ENCODE measurements at places on chromosomes 5 and 9.
A peak's percentile ranks its signal among the peaks of the same experiment; 100 is the strongest.

GRCh38 chr9:116656501-116656971 lies 30.6 kb upstream of the TRIM32 start:
- no peak for DNase-seq

- DNase-seq, result no peak
These were observed 276.3 kb downstream of the PSAT1 start for GRCh38 chr9:78573205-78573604.

DNA sequence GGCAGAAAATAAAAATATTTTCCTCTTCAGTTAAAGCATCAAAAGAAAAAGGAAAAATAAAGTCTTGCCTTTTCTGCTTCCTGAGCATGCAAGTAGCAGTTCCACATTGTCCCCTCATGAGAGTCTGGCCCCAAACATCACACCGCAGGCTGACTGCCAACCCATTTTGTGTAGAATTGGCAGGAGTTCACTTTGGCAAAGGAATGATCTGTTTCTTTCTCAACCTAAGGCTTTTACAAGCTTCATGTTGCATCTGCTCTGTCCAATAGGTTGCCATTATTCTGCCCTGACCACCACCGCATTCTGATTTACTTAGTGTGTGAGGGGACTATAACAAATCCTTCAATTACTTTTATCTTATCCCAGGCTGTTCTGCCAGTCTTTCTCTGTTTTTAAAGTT lies 249.5 kb downstream of the ISL1 start:
- no peak for DNase-seq

DNA sequence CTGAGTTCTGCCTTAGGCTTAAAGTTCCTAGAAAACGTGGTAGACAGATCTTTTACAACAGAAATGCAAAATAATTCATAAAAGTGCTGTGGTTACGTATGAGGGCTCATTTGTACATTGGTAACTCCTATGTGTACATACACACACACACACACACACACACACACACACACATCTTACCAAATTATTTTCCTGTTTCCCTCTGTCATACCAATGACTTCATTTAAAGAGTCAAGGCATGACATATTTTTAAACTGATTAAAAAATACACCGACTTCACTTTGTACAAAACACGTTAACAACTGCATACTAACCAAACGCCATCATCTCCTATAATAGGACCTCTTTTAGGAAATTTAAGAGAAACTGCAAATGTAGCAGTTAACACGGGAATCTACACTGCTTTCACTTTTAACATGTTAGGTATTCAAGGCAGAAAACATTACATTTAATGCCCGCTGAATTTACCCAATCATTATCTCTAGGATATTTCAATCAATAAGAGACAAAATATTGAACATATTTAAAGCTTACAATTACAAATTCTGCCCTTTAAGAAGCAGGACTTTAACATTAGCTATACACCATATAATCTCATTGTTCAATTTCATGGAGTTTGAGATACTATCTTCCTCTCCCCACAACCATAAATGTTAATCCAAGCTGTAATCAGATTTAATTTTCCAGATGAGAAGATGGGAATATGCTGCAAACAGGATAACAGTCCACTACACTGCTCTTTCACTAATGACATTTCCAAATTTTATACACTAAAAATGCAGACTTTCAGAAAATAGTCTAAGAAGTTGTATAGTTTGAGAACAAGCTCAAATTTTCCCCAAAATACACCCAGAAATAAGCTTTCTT lies 133.1 kb downstream of the DENND1A start:
- DNase-seq, result no peak

- DNase-seq, result no peak
These were observed 82.3 kb downstream of the SECISBP2 start for GRCh38 chr9:89400403-89401116.

DNA sequence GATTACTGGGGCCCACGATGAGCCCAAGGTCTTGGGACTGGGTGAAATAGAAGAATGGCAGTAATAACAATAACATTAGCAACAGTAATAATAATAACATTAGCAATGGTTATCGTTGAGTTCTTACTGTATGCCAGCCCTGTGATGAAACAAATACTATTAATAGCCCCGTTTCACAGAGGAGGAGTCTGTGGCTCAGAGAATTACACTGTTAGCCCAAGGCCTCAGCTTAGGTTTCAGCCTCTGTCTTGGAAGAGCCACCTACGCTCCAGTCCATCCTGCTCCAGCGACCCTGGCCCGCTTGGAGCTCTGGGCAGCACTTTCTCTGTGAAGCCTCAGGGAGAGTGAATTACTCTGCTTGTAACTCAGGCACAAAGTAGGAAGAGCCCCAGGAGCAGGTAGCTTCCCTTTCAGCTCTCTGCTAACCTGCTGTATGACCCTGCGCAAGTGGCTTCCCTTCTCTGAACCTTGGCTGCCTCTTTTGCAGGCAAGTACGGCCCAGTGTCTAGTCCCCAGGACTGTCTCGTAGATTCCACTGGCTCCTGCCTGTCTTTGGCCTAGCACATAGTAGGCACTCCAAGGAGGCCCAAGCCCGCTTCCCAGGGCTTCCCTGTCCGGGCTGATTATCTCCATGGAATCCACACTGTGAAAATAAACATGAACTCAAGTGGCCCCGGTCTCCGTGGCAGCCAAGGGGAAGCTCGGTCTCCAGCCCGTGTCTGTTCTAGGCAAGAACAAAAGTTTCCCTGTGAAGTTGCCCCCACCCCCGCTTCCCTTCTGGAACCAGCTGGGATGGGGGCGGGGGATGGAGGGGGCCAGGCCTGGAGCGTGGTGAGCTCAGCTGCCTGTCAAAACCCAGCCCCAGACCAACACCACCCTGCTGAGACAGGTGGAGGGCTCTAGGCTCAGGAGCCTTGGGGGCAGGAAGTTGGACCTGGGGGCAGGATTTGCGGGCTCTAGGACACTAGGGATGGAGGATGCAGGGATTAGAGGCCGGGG lies 26.2 kb upstream of the LMX1B start:
- DNase-seq, result peak; percentile 71

GRCh38 chr9:92299116-92299515 lies 5.6 kb upstream of the IARS1 start:
- DNase-seq, result no peak

- no peak for DNase-seq
These were observed 150.2 kb downstream of the ACTBL2 start for GRCh38 chr5:57332361-57332760.

DNA sequence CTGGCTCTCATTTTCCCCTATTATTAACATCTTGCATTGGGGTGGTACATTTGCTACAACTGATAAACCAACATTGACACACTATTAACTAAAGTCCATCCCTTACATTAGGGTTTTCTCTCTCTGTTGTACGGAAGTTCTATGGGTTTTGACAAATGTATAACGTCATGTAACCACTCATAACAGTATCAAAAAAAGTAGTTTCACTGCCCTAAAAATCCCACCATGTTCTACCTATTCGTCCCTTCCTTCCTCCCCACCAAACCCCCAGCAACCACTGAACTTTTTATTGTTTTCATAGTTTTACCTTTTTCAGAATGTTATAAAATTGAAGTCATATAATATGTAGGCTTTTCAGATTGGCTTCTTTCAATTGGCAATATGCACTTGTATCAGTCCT lies 40.1 kb downstream of the MLLT3 start:
- DNase-seq, result no peak

DNA sequence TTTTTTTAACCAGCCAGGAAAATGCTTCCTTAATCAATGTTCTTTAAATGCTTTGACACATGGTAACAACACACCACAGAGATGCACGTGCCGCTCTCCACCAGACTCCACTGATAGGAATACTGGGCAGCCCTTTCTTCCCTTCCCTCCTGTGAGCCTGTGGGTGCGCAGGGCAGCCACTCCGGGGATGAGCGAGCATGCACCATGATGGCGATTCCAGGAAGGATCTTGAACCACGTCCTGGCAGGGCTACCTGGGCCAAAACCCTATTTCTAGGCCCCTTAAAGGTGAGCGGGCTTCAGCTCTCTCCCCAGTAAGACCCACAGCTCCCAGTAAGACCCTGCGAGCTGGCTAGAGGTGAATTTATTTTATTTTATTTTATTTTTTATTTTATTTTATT lies 128.2 kb downstream of the MVB12B start:
- no peak for DNase-seq

DNA sequence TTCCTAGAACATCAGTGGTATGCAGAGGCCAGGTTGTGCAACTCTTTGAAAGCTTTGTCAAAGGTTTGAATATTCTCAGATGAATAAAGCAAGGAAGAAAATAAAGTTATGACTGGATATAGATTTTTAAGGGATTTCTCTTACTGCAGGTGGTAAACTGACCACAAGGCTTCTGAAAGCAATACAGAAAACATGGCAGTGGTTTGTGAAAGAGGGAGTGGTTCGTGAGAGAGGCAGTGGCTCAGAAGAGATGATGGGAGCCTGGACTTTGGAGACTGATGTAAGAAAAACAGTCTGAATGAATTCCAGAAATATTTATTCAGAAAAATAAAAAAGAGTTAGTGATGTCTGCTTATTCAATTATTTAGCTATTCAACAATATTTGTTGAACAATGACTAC lies 380.4 kb upstream of the CTNND2 start:
- DNase-seq, result no peak

GRCh38 chr5:132782101-132782500 lies 5.1 kb upstream of the SEPTIN8 start:
- peak; percentile 91 for DNase-seq

DNA sequence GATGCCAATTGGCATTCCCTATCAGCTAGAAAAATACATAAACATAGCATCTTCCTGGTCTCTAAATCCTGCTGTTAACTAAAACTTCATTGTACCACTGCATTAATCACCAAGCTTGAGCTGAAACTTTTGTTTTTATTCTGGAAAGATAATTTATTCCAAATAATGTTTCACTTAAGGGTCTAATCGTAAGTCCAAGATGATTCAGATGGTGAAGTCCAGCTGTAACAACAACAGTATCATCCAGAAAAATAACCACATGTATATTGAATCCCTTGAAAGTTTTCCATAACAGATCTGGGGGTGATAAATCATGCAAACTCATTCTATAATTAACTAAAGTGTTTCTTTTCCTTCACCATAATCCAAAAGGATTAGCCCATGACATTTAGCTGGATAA lies 23.9 kb downstream of the RORB start:
- DNase-seq, result no peak

- DNase-seq, result no peak
These were observed 18.6 kb upstream of the IFNB1 start for GRCh38 chr9:21096172-21096900.

DNA sequence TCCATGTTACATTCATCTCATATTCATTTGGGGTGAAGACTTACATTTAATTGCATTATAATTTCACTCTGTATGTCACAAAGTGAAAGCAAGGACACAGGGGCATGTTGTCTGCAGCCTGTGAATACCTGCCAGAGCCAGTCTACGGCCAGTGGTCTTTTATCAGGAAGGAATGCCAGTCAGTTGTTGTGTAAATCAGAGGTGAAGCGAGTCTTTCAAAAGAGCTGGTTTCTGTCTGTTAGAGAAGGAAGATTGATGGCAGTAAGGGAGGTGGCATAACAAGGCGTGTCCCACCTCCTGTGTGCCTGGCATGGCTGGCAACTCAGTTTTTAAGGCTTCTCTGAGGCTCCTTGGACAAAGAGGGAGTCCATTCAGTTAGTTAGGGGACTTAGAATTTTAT lies 18.1 kb upstream of the SYK start:
- no peak for DNase-seq

DNA sequence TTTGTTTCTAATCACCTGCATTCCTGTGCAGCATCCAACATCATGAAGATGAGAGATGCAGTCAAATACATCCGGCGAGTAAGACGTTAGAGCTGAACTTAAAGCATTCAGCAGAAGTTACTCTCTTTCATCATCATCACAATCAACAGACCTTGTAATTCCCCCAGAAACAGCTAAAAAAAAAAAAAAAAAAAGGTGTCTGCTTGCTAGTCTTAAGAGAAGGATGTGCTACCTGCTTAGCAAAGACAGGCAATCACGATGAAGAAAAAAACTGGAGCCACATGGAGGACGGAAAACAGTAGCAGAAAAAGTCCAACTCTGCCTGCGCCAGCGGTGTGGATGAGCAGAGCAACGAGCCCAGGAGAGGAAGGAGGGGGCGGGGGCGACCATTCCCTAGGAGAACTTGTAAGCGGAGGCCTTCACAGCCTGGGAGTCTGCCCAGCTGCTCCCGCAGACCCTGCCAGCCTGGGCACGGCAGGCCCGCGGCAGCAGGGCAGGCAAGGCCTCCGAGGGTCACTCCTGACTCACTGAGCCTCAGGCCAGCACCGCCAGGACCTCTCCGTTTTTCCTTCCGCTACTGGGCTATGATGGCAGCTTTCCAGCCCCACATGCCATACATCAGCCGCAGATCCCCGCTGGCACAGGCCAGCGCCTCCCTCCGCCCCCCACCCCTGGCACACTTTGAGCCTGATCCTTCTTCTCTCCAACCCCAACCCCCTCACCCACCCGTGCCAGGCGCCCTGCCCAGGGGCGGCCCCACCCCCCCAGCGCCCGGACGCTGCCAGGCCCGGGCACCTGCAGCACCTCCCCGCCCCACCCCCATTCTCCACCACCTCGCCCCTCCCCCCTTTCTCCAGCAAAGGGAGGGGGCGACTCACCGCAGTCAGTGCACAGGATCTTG lies 1.4 kb downstream of the NRG2 start:
- peak; percentile 91 for DNase-seq

GRCh38 chr5:112412346-112412745 lies 6.7 kb downstream of the EPB41L4A start:
- no peak for DNase-seq

DNA sequence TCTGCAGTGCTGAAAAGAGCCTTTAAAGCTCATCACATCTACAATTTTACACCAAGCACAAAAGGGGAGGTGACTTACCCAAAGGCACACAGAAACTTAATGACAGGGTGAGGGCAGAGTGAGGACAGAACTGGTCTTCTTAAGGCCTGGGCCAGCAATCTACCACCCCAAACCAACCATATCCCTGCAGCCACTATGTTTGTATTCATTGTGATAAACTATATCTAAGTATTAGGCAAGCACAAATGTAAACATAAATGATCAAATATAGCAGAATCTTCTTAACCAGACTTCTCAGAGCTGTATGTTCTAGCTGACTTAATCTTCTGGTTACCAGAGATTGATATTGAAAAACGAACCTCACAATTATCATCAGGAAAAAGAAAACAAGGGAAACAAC lies 47.9 kb upstream of the RNF38 start:
- no peak for DNase-seq

GRCh38 chr5:84248013-84248412 lies 136.7 kb downstream of the EDIL3 start:
- DNase-seq, result no peak

DNA sequence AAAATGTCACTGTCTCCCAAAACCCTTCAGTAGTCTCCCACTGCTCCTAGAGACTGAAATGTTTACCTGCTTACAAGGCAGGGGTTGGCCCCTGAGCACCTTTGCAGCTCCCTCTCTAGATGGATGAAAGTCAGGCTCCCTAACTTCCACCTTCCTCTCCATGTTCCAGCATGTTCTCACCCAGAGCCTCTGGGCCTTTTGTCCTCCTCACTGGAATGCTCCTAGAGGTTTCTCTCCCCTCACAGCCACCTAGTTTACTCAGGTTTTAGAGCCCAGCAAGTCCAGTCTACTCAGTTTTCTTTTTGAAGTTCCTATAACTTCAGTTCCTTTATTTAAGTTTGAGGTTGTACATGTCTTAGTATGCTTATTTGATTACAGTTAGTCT lies 815 bp upstream of the URM1 start:
- DNase-seq, result no peak

GRCh38 chr5:9716838-9717281 lies 86.7 kb upstream of the TAS2R1 start:
- peak; percentile 75 for DNase-seq

- no peak for DNase-seq
These were observed 8.0 kb upstream of the TLR4 start for GRCh38 chr9:117696154-117696553.
